ENCODE measurements at places on chromosomes 7 and 10. TPM values are rescaled to one million over a fixed set of nuclear protein-coding genes. Genes with fewer than 3 reads are reported as not detected.

DNA sequence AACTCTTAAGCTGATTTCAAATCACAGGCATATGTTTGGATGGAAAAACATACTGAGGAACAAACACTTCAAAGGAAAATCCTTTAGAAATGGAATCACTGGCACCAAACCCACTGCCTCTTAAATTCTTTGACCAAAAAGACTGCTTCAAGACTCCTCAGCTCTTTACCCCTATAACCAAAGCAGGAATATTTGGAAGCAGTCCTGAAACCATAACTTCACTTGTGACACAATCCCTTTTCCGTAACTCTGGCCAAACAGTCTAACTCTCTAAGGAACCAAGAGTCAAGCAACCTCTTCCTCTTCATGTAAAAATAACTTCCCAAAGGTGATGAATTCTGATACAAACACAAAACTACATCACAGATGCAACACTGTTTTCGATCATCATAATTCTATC lies 104.3 kb downstream of the MTERF1 start:
- no peak for DNase-seq

GRCh38 chr10:129509835-129510234 lies 42.8 kb downstream of the MGMT start:
- DNase-seq: no peak

DNA sequence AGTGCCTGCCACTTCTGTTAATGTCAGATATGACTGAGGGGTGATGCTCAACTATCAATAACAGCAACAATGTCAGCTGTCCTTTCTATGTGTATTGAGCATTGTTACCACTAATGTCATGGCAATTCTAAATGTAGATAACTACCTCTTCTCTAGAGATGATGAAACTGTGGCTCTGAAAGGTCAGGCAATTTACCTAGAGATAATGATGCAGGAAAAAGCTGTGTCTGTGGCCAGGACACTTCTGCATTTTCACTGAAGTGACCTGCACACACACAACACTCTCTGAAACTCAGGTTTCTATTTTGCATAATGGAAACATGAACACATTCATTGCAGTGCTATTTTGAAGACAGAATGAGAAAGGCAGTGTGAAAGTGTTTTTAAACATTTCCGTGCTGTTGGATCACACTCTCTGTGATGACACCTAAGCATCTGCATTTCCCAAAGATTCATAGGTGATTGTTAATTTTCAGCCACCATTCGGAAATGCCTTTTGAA lies 148.2 kb downstream of the KCND2 start:
- no peak for DNase-seq

- no peak for DNase-seq
Observed at GRCh38 chr7:84159435-84159834, 35.2 kb downstream of the SEMA3A start.

GRCh38 chr10:43420369-43421200 lies 11.6 kb upstream of the HNRNPF start:
- peak; percentile 87 for DNase-seq

DNA sequence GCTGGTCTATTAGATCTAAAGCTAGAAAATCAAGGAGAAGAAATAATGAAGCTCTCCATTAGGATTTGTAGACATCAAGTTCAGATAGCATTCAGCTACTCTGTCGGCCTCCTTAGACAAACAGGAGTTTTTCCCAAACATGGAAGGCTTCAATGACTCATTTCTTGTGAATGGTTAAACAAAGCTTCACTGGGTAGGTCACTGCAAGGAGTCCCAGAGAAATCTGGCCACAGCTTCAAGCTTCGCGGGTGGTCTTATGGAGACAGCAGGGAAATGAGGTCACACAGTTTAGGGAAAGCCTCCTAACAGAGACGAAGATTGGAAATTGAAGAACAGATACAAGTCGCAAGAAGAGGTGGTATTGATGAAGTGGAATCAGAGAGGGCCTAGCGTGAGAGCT lies 22.6 kb upstream of the LRRC72 start:
- peak; percentile 44 for DNase-seq

GRCh38 chr7:43469051-43469450 lies 113.9 kb upstream of the STK17A start:
- no peak for DNase-seq

GRCh38 chr7:14666304-14666703 lies 236.2 kb downstream of the DGKB start:
- no peak for DNase-seq

DNA sequence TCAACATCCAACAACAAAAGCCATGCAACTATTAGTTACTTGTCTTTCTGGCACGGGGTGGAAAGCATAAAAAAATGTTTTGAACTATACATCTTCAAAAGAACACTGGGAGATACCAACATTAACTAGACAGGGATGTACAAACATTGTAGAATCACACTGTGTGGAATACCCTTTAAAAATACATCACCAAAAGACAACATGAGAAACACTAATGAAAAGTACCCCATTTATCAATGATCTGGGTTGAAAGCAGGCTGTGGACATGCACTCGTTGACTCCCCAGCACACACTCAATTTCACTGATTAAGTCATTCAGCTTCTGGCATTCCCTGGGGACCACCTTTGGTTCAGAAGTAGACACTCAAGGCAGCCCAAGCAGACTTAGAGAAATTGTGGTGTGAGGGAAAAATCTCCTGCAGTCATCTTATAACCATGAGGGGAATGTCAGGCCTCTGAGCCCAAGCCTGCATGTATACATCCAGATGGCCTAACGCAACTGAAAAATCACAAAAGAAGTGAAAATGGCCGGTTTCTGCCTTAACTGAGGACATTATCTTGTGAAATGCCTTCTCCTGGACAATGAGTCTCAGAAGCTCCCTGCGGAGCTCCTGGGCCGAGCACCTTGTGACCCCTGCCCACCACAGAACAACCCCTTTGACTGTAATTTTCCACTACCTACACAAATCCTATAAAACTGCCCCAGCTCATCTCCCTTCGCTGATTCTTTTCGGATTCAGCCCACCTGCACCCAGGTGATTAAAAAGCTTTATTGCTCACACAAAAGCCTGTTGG lies 53.0 kb downstream of the CACUL1 start:
- no peak for DNase-seq

- DNase-seq: no peak
Observed at GRCh38 chr7:14606101-14606500, 296.4 kb downstream of the DGKB start.

DNA sequence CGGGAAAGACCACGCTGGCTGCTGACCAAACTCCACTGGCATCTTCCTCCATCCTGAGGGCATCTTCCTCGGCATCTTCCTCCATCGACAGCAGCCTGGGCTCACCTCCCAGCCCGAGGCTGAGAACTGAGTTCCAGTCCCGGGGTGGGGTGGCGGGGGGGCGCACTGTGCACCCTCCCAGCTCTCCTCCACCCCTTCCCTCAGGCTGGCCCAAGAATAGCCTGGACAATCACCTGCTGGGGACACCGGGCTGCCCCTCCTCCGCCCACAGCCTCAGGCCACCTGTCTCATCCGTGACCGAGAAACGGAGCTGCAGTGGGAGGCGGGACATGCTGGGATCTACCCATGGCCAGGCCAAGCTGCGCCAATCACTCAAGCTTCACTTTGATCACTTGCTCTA lies 37.2 kb downstream of the DIP2C start:
- no peak for DNase-seq

- DNase-seq: peak; percentile 51
Observed at GRCh38 chr10:14751921-14752320, 22.8 kb downstream of the FAM107B start.

DNA sequence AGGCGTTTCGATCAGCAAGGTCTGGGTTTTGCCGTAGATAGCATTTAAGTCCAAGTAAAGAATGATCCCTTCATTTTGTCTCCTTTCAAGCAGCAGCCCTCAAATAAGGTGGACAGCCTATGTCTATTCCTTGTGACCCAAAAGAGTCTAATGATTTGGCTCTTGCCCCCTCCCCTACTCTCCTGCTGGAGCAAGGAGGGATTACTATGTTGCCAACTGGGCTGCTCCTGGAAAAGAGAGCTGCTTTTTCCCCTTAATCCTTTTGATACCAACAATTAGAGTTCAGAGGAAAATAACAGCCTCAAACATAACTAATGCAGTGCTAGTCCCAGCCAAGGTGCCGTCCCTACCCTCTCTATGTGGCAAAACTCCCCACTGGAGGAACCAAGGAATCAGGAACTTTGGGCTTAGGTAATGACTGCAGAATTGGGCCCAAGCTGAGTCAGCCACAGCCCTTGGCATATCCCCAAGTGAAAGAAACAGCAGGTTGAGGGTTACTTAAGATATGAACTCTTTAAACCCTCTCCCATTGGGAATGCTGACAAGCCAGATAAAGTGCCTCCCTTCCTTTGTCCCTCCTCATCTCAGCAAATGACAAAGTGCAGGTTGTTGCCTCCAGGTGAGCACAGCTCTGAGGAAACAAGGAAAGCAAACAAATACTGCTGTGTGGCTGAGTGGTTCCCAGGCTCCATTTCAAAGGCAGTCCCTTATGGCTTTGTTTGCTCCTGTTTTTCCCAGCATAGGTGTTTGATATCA lies 643.7 kb downstream of the INHBA start:
- peak; percentile 56 for DNase-seq

- DNase-seq: peak; percentile 24
Observed at GRCh38 chr7:23294549-23295400, 4.4 kb upstream of the MALSU1 start.

GRCh38 chr10:110141871-110142635 lies 65.4 kb upstream of the MXI1 start:
- DNase-seq: peak; percentile 20

- peak; percentile 89 for DNase-seq
Observed at GRCh38 chr10:44278837-44279324, 106.0 kb downstream of the CXCL12 start.

GRCh38 chr7:47452295-47452694 lies 129.6 kb downstream of the TNS3 start:
- no peak for DNase-seq

DNA sequence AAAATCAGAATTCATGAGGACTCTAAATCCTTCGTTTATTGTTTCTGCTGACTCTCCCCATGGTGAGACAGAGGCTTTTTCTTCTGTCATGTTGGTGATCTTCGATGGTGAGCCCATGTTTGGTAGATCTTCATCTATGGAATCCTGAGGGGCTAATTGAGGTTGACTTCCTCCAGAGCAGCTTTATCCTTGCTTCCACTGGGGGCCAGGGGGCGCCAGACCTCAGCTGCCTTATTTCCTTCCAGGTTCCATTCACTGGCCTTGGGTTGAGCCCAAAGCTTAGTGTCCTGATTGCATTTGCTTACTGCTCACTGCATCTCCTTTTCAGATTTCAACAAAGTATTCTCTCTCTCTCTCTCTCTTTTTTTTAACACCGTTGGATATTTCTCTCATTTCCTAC lies 80.7 kb downstream of the GCC1 start:
- DNase-seq: peak; percentile 28

- no peak for DNase-seq
Observed at GRCh38 chr10:11804336-11804735, 18.8 kb upstream of the PROSER2 start.

DNA sequence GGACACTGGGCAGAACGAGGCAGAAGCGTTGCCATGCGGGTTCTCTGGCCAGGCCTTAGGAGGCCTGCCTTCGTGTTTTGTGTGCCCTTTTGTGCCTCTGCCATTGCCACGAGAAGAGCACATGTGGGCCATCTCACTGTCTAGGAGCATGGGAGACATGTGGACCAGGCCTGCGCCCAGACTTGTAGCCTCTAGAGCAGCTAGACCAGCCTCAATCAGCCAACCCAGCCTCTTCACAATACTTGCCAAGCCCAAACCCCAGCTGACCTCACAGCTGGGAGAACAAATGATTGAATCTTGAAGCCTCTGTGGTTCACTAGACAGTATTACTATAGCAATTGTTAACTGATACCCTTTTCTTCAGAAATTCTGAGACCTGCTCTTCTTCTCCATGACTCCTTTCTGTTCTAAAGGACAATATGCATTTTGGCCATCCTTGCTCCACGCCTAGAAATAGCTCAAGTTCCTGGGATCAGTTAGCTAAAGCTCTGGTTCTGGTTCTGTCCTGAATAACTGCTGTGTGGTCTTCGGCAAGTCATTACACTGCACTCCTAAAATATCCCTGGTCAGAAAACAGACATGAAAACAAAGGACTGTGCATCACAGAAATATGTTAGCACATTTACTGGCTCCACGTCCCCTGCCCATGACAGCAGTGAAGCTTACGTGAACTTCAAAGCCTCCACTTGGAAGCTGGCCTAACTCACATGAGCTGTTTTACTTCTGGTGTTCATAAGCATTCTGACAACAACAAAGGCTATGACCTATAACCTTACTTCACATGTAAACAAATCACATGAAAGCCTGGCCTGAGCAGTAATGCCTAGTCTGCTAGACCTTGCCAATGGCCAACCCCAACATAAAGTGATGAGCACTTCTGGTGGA lies 72.3 kb upstream of the MKRN1 start:
- no peak for DNase-seq

- peak; percentile 3 for DNase-seq
Observed at GRCh38 chr10:122373721-122374120, 787 bp upstream of the PLEKHA1 start.

- no peak for DNase-seq
Observed at GRCh38 chr10:28996947-28997551, 291.8 kb upstream of the LYZL1 start.

DNA sequence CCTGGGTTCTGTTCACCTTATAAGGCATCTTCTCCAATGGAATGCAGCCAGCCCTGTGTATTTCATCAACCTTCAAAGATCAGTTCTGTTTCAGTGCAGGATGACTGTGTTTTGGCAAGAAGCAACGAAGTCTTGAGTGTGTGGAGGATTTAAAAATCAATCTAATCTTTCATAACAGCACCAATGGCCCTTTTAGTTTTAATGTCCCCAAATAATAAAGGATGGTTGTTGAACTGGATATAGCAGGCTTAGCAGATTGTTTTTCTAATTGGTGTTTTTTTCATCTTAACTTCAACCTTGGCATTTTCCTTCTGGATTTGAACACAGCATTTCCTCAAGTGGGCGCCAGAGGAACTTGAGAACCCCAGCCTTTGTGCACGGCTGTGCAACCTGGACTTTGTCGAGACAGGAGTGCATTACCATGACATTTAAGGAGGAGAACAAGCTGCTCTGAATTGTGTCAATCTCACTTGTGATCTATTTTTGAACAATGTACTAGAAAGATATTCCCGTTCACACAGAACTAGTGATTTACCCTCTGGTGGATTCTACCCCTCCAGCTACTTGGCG lies 313.3 kb upstream of the AKR1E2 start:
- peak; percentile 78 for DNase-seq

DNA sequence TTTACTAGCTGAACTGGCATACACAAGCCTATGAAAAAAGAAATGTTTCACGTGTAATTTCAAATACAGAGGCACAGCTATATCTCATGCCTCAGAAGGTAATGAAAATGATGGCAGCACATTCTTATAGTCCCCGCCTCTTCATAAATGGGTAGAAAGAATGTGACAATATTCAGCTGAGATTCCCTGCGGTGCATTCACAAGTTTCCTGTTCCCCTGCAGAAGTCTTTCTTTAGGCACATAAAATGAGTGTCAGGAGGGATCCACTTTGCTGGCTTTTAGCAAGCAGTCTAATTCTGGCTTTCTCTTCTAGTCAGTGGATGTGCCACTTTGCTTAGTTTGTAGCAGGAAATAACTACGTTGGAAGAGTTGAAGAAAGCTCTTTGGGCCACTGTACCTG lies 56.1 kb downstream of the DGKB start:
- DNase-seq: no peak

Gene MOGAT3
- total RNA-seq: not detected

Gene PLAC9
- total RNA-seq: 1.2 TPM

Gene TMEM184A
- total RNA-seq: 0.10 TPM

Gene KBTBD2
- total RNA-seq: 69.5 TPM

Gene HERPUD2
- total RNA-seq: 55.2 TPM

Gene CACNB2
- total RNA-seq: not detected

Gene LIPF
- not detected for total RNA-seq
